ENCODE measurements at places on chromosomes 6 and 20.

DNA sequence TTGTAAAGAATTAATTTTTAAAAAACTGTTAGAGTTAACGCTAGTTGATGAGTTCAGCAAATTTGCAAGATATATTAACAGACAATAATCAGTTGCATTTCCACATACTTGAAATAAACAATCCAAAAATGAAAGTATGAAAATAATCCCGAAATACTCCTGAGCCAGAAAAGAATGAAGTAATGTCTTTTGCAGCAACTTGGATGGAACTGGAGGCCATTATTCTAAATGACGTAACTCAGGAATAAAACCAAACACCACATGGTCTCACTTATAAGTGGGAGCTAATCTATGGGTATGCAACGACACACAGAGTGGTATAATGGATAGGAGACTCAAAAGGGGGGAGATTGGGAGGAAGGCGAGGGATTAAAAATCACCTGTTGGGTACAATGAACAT, 872.9 kb upstream of the GJE1 start:
- no peak for DNase-seq

DNA sequence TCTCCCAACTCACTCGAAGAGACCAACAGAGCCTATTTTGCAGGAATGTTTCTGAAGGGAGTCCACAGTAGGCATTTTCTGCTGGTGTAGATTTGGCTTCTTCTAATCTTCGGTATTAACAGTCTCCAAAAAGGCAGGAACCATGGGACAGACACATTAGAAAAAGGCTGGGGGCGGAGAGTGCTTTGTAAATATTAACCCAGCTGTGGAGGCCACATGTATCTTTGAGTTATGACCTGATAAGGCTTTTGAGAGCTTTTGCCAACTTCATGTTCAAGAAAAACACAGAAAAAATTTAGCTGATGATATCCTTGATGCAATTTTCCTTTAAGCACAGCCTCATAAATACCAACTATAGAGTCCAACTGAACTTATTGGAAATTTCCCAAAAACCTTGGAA, 119.4 kb upstream of the TSHZ2 start:
- DNase-seq = no peak

GRCh38 chr6:166433096-166433495, 50.4 kb upstream of the MPC1 start:
- no peak for DNase-seq

GRCh38 chr20:3616250-3616649, 46.9 kb downstream of the GFRA4 start:
- no peak for DNase-seq

GRCh38 chr6:51753635-51754034, 333.8 kb downstream of the PKHD1 start:
- DNase-seq = no peak
